Aorta (tissue), 5 donors: ENCODE measurements at places on chromosomes 2 and 18.

- no peak for DNase-seq
These were observed 136.9 kb upstream of the SIX3 start for GRCh38 chr2:44804406-44805265.

GRCh38 chr2:143759455-143759854 is 630.2 kb downstream of the ARHGAP15 start:
- no peak for DNase-seq

GRCh38 chr2:105126336-105126735 is 88.5 kb downstream of the MRPS9 start:
- no peak for DNase-seq

DNA sequence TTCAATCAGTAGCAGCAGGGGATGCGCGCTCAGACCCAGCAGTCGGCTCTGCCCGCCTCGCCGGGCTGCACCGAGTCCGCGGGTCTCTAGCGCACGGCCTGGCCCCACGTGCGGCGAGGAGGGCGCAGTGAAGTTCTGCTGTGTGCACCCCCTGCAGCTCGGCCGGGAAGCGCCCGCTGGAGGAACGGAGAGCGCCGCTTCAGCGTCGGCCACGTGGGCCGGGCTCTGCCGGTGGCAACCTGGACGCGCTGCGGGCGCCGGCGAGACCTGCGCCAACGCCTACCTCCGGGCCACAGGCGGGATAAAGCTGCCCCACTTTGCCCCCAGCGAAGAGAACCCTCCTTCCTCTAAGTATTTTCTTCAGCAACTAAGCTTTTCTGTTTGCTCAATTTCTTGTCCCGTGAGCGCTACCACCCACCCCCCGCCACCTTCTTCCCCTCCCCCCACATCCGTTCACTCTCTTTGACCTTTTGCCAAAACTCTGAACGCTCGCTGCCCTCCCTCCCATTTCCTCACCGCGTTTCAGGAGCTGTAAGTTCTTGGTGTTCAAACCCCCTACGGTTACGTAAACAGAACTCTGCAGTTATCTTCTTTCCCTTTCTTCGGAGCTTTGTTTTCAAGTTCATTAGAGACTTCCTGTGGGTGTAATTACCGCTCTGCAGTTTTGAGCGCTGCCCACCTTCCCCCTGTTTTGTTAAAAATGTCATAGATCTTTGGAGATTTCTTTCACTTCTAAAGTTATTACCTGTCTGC is 42.6 kb upstream of the EDAR start:
- peak; percentile 51 for DNase-seq

DNA sequence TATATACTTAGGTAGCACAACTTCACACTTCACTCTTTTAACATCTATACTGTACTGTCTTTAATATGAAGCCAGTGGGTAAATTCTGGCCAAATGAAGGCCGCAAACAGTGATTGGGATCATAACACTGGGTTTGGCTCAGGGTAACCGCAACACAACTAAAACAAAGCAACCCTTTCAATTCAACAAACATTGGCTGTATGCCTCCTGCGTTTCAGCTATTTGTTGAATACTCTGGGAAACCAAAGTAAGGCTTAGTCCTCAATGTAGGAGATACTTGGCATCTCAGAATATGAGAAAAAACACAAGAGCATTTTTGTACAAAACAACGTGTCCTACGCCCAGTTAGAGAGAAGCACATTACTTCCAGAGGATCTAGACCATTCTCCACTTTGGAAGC is 693.3 kb upstream of the KLHL29 start:
- no peak for DNase-seq

GRCh38 chr2:166042356-166042755 is 85.5 kb downstream of the SCN1A start:
- no peak for DNase-seq

- no peak for DNase-seq
These were observed 423.0 kb downstream of the IRS1 start for GRCh38 chr2:226376516-226377180.

DNA sequence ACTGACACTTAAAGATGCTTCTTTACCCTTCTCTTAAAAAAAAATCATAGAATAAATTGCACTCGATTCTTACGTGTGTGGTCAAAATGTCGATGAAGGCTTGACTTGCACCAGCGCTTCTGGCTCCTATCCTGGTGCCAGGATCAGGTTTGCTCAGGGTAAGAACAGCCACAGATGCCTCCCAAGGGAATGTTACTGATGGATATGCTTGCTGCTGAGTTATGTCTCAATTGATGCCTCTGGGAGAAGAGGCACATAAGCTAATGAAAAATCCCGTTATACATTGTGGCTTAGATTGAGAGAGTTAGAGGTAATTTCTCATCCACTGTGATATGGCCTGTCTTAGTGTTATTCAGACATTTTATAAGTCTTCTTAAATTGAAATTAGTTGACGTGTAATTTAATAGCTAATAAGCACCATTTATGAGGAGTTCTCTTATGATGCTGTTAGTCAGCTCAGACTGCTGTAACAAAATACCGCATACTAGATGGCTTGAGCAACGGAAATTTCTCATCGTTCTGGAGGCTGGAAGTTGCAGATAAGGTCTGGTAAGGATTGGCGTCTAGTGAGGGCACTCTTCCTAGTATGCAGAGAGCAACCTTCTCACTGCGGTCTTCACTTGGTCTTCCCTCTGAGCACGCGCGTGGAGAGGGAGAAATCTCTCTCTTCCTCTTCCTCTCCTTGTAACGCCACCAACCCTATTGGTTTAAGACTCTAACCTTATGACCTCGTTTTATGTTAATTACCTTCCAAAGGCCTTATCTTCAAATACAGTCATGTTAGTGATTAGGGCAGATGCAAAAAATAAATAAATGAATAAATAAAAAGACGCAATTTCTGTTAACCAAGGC is 116.6 kb upstream of the NOSTRIN start:
- no peak for DNase-seq

- DNase-seq, result no peak
These were observed 5.7 kb downstream of the GPR35 start for GRCh38 chr2:240630771-240631547.

DNA sequence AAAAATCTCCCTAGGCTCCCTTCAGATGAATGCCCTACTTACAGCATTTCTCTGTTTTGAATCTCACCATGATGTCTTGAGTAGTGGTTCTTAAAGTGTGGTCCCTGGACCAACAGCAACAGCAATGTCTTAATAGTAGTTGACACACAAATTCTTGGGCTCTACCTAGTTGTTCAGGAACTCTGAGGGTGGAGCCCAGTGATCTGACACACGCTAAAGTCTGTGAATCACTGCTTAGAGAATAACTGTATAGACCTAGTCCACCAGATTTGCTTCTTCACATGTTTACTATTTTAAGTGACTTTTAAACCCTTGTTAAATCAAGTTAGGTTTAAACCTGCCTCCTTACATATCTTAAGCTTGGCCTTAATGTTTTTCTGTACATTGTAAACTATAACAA is 47.6 kb upstream of the ARHGAP15 start:
- no peak for DNase-seq
